ENCODE measurements at places on chromosomes 11 and 22.

DNA sequence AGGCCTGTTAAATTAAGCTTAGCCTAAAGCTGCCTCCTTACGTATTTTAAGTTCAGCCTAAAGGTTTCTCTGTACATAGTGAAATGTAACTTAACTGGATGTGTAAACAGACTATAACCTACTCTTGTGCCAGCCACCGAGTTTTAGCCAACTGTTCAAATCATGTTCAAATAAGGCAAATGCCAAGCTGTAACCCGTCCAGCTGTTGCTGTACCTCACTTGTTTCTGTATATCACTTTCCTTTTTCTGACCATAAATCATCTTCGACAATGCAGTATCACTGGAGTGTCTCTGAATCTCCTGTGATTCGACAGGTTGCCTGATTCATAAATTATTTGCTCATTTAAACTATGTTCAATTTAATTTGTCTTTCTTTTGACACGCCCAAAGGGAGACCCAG lies 4.0 kb upstream of the PLAAT5 start:
- DNase-seq: no peak

DNA sequence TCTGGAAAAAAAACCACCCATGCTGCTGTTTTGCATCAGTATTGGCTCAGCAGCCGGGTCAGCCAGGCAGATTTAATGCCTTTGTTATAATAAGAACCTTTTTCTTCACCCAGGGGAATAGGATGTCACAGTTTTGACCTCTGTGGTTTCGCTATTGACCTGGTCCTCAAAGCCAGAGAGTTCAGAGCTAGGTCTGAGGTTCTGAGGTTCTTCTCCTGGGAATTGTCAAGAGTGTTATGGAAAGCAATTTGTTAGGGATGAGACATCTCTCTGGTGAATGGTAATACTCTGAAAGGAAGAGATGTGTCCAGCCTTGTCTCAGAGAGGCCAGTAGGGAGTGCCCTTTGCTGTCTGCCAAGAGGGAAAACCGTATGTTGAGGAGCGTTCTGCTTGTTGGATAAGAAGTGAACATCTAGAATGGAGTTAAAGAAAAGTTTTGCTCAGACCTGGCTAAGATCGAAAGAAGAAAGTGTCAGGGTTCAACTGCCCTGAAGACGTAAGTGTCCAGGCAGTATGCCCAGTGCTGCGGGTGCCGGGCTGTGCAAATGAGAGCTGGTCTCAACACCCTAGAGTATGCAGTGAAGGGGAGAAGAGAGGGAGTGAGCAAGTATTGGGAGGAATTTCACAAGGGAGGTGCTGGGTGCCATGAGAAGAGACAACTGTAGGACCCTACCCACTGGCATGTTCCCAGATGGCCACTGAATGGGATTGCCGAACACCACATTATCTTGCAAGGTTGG lies 150.9 kb upstream of the TTC12 start:
- no peak for DNase-seq

DNA sequence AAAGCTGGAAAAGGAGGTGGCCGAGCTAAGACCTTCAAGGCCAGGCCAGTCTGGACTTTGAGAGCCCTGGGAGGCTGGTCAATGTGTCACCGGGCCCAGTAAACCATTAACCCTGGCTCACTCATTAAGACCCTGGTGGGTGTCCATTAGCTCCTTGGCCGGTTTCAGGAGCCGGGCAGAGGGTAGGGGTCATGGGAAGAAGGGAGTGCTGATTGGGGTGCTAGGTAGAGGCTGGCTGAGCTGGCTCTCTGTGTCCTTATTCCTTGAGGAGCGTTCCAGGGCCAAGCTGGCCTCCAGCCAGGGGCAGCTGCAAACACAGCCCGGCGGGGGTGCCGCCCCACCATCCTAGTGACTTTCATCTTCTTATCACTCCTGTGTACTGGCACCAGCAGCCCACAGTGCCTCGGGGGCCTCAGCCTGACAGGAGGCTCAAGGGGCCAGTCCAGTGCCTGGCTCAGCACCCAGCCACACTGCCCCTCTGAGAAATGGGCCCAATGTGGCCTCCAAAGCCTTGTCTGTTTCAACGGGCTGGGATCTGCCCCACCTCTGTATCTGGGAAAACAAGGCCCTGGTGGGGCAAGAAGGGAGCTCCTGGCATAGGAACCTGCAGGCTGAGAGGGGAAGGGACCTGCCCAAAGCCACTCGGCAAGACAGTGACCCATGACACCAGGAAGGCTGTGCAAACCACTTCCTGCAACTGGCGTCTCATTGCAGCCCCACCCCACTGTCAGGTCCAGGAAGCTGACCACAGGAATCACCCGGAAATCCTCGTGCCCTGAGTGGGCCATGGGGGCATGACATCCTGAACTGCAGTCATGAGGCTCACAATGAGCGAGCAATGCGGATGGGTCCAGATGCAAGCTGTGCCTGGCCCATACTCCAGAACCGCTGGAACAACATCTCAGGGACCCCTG lies 15.1 kb upstream of the RGL4 start:
- no peak for DNase-seq

- no peak for DNase-seq
Measured at GRCh38 chr11:115284773-115285172, 219.4 kb downstream of the CADM1 start.

GRCh38 chr11:116233561-116233960 lies 539.2 kb downstream of the BUD13 start:
- DNase-seq: no peak

- DNase-seq: no peak
Measured at GRCh38 chr11:91489989-91490388, 734.6 kb upstream of the FAT3 start.

DNA sequence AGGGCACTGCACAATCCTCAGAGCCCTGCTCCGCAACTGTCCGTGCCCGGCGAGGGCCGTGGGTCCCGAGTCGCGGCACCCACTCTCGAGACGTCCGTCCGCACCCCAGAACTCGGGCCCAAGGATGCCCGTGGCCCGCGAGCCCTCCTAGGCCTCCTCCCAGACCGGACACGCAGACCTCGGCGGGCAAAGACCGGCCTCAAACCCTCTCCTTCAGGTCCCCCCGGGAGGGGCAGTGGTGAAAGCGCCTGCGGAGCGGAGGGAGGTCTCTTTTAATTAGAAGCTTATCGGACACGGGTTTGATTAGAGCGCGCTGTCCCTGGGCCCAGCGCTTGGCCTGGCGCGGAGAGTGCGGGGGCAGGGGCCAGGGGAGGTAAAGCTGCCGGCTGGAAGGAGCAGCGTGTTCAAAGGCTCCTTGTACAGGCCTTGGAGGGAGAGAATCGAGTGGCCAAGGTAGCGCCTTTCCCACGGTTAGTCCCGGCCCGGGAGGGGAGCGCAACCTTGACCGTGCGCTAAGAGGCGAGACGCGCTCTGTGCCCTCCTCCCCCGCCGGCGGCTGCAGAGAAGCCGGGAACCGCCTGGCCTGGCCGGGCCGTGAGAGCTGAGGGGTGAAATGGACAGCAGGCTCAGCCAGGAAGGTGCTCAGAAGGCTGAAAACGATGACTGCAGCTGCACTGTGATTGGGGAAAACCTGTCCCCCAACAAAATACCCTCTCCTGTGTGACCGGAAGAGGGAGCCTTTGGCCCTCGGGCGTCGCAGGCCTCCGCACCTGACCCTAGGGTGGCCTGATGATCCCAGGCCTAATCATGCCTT lies 4.6 kb downstream of the WT1 start:
- no peak for DNase-seq

GRCh38 chr11:75476739-75477613 lies 44.0 kb upstream of the KLHL35 start:
- DNase-seq: no peak

Measured in right renal cortex interstitium (tissue), 3 donors.